ENCODE measurements at places on chromosomes 7 and 10. TPM values are rescaled to one million over a fixed set of nuclear protein-coding genes. Genes with fewer than 3 reads are reported as not detected.

- H3K4me1 ChIP-seq = no peaks in the 10 kb centered on the region
- DNase-seq = no peak
- H3K4me3 ChIP-seq = no peak overlapping the region
- H3K36me3 ChIP-seq = no peaks in the 10 kb centered on the region
- H3K27me3 ChIP-seq = no peaks in the 10 kb centered on the region
- no peak overlapping the region for H3K27ac ChIP-seq
Observed at GRCh38 chr10:82628373-82628772, 753.4 kb downstream of the NRG3 start.

- no peak for DNase-seq
- H3K4me1 ChIP-seq = no peaks in the 10 kb centered on the region
- no peak overlapping the region for H3K27ac ChIP-seq
- no peaks in the 10 kb centered on the region for H3K36me3 ChIP-seq
- H3K27me3 ChIP-seq = no peaks in the 10 kb centered on the region
Observed at GRCh38 chr7:38428041-38428440, 154.6 kb upstream of the TARP start.

DNA sequence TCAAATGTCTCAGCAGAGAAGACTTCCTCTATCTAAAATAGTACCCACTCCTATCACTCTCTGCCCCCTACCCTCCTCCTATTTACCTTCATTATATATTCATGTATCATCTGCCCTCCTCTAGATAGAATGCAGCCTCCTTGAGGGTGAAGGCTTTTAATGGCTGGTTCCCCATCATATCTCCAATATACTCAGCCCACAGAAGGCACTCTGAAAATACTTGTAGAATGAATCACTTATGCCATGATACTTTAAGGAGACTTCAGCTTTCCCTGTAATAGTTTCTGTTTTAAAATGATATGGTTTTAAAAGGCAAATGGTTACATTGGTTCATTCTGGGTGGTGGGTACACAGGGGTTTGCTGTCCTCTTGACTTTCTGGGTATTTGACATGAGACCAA, 25.3 kb downstream of the GFRA1 start:
- no peak overlapping the region for H3K27ac ChIP-seq
- DNase-seq = no peak
- H3K4me3 ChIP-seq = no peak overlapping the region
- H3K27me3 ChIP-seq = no peaks in the 10 kb centered on the region
- H3K4me1 ChIP-seq = no peaks in the 10 kb centered on the region

GRCh38 chr10:12181065-12181775, 14.5 kb downstream of the NUDT5 start:
- peaks cover 17% of the 10 kb centered on the region for H3K4me1 ChIP-seq
- H3K27me3 ChIP-seq = no peaks in the 10 kb centered on the region
- no peak for DNase-seq

DNA sequence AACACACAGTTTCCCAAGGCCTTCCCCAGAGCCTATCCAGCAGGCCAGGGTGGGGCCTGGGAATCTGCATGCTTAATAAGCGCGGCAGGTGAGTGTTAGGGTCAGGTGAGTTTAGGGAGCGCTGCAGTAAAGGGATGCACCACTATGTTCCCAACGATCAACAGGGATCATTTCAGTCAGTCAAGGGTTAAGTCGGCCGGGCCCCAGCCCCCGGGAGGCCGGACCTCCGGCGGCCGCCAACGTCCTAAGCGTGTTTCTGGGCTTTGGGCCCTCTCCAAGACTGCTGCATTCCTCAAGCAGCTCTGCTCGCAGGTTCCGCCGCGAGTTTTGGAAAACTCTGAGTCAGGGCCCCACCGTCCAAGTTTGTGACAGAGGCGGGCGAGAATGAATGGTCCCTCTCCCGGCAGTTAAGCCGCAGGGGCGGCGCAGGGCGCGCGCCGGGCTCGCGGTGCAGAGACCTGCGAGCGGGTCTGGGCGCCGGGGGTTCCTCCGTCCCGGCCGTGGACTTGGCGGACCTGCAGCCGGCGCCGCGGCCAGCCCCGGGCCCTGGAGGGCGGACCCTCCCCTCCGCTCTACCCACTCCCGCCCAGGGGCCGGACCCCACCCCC, 81.6 kb downstream of the ARHGAP22 start:
- peaks cover 20% of the 10 kb centered on the region for H3K4me1 ChIP-seq
- peak; percentile 74 for DNase-seq
- H3K27ac ChIP-seq = no peak overlapping the region
- peak overlapping the region; percentile 84 for H3K4me3 ChIP-seq

SAP25 gene
- total RNA-seq = 4.1 TPM

GRCh38 chr7:89994483-89994882, 159.8 kb upstream of the STEAP1 start:
- H3K27me3 ChIP-seq = peaks cover 16% of the 10 kb centered on the region
- no peaks in the 10 kb centered on the region for H3K36me3 ChIP-seq
- no peak overlapping the region for H3K27ac ChIP-seq
- no peak for DNase-seq

DNA sequence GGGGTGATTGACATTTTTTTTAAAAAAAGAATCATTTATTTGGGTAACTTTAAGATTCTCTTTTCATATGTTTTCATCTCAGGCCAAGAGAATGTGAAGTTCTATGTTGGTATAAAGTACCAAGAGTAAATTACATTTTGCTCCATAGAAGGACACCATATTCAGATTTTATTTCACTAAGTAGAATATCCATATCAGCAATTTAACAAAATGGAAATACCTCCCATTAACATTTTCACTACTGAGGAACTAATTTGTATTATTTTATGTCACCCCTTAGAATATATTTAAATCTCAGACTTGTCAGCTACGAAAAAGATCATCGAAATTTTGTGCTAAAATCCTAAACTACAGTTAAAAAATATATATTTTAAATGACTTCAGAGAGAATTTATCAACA, 274.3 kb downstream of the SEMA3D start:
- H3K27ac ChIP-seq = peak overlapping the region; percentile 64
- H3K4me3 ChIP-seq = no peak overlapping the region
- H3K4me1 ChIP-seq = peaks cover 30% of the 10 kb centered on the region
- no peaks in the 10 kb centered on the region for H3K27me3 ChIP-seq

- no peak overlapping the region for H3K27ac ChIP-seq
- no peak for DNase-seq
- H3K4me1 ChIP-seq = peaks cover 15% of the 10 kb centered on the region
Observed at GRCh38 chr7:2982831-2983230, 60.8 kb downstream of the CARD11 start.

All from GM23338 (cell line).